K562 (cell line): ENCODE measurements at places on chromosomes 1 and 21. TPM values are rescaled to one million over a fixed set of nuclear protein-coding genes. Genes with fewer than 3 reads are reported as not detected.

SERPINC1 gene
- 0.62 and 1.1 TPM in 2 replicates for total RNA-seq

OR2L3 gene
- total RNA-seq: not detected in 2 replicates

ADAM30 gene
- total RNA-seq: not detected in 2 replicates

RHBDL2 gene
- not detected in 2 replicates for total RNA-seq

GRIK3 gene
- not detected in 2 replicates for total RNA-seq

BTBD19 gene
- total RNA-seq: 1.7 and 2.0 TPM in 2 replicates

TRAPPC3 gene
- 83.4 and 90.9 TPM in 2 replicates for total RNA-seq

IL10 gene
- not detected in 2 replicates for total RNA-seq

LYPD8 gene
- 0.87 and 1.0 TPM in 2 replicates for total RNA-seq

TMEM269 gene
- 0.27 and 0.34 TPM in 2 replicates for total RNA-seq

TDRD10 gene
- not detected in 2 replicates for total RNA-seq

OR2M3 gene
- not detected in 2 replicates for total RNA-seq

PLD5 gene
- total RNA-seq: not detected in 2 replicates

LCE1F gene
- total RNA-seq: not detected in 2 replicates

PTPRU gene
- 2.7 and 3.1 TPM in 2 replicates for total RNA-seq

HAPLN2 gene
- 3.6 and 5.2 TPM in 2 replicates for total RNA-seq

AK5 gene
- not detected in 2 replicates for total RNA-seq

NIBAN1 gene
- 20.4 and 26.6 TPM in 2 replicates for total RNA-seq

FCGR3A gene
- total RNA-seq: 0.29 and 0.56 TPM in 2 replicates

CD1E gene
- total RNA-seq: not detected in 2 replicates

OR2T33 gene
- total RNA-seq: 0.27 TPM in 1 of 2 replicates, not detected in the other

TEDDM1 gene
- total RNA-seq: not detected in 2 replicates

RBM15 gene
- 53.4 and 56.1 TPM in 2 replicates for total RNA-seq

INSRR gene
- 0.18 TPM in 2 replicates for total RNA-seq

MCOLN3 gene
- total RNA-seq: not detected in 2 replicates

GRIK1 gene
- total RNA-seq: 0.44 and 0.67 TPM in 2 replicates

OR14K1 gene
- total RNA-seq: not detected in 2 replicates

RORC gene
- total RNA-seq: not detected in 2 replicates

FAM110D gene
- 0.58 and 0.62 TPM in 2 replicates for total RNA-seq

ELOVL1 gene
- total RNA-seq: 66.8 and 73.2 TPM in 2 replicates

ILDR2 gene
- total RNA-seq: 0.16 and 0.20 TPM in 2 replicates

MAN1C1 gene
- 0.22 and 0.44 TPM in 2 replicates for total RNA-seq

FCRL1 gene
- not detected in 2 replicates for total RNA-seq

DMBX1 gene
- total RNA-seq: 2.5 and 3.8 TPM in 2 replicates

KIF21B gene
- 11.5 and 13.4 TPM in 2 replicates for total RNA-seq

TCHH gene
- total RNA-seq: not detected in 2 replicates

PGBD5 gene
- 0.20 and 0.31 TPM in 2 replicates for total RNA-seq

SCCPDH gene
- total RNA-seq: 37.8 and 38.3 TPM in 2 replicates

GNAT2 gene
- total RNA-seq: 0.16 and 0.47 TPM in 2 replicates

TRIM58 gene
- 19.1 and 19.8 TPM in 2 replicates for total RNA-seq

TTC34 gene
- total RNA-seq: 0.31 and 0.38 TPM in 2 replicates

PROX1 gene
- 0.09 and 0.22 TPM in 2 replicates for total RNA-seq

FMO3 gene
- total RNA-seq: 0.22 TPM in 1 of 2 replicates, not detected in the other
